Cardiac ventricle fibroblast (primary cell): ENCODE measurements at places on chromosomes 1 and 21. TPM values are rescaled to one million over a fixed set of nuclear protein-coding genes. Genes with fewer than 3 reads are reported as not detected.

Gene NMNAT2
- 7.9 and 8.0 TPM in 2 replicates for total RNA-seq

Gene MYBPH
- 1.0 and 1.3 TPM in 2 replicates for total RNA-seq

Gene KIF2C
- total RNA-seq: 2.1 and 2.3 TPM in 2 replicates

Gene HMCN1
- 157 and 161 TPM in 2 replicates for total RNA-seq

Gene FLAD1
- 10.0 and 13.7 TPM in 2 replicates for total RNA-seq

Gene TTC39A
- not detected in 2 replicates for total RNA-seq

Gene GNAT2
- total RNA-seq: 0.68 TPM in 1 of 2 replicates, not detected in the other

Gene TMEM240
- 1.2 and 5.8 TPM in 2 replicates for total RNA-seq

Gene CSMD2
- 2.1 TPM in 2 replicates for total RNA-seq

Gene CLDN17
- total RNA-seq: not detected in 2 replicates

Gene PCNX2
- total RNA-seq: 9.4 and 10.5 TPM in 2 replicates

Gene PDC
- 0.31 TPM in 1 of 2 replicates, not detected in the other for total RNA-seq

Gene RAB3B
- 0.06 and 0.15 TPM in 2 replicates for total RNA-seq

Gene KPRP
- total RNA-seq: not detected in 2 replicates

Gene RHBDL2
- total RNA-seq: not detected in 2 replicates

Gene NCF2
- total RNA-seq: not detected in 2 replicates

Gene LCE3E
- total RNA-seq: not detected in 2 replicates

Gene MMEL1
- not detected in 2 replicates for total RNA-seq

Gene KCNJ9
- not detected in 2 replicates for total RNA-seq

Gene OPRD1
- total RNA-seq: not detected in 2 replicates

Gene NUDC
- 48.2 and 50.8 TPM in 2 replicates for total RNA-seq

Gene CRP
- 0.12 TPM in 1 of 2 replicates, not detected in the other for total RNA-seq

Gene SERINC2
- total RNA-seq: 0.68 and 3.7 TPM in 2 replicates

Gene NT5C1A
- total RNA-seq: not detected in 2 replicates

Gene DNASE2B
- not detected in 2 replicates for total RNA-seq

Gene CTSE
- total RNA-seq: not detected in 2 replicates

Gene SELE
- total RNA-seq: not detected in 2 replicates

Gene LAMB3
- 27.6 and 31.6 TPM in 2 replicates for total RNA-seq

Gene RNF186
- total RNA-seq: not detected in 2 replicates

Gene CFAP74
- total RNA-seq: not detected in 2 replicates

Gene FCN3
- 0.29 TPM in 1 of 2 replicates, not detected in the other for total RNA-seq

Gene OR2L2
- total RNA-seq: not detected in 2 replicates

Gene UBL4B
- total RNA-seq: not detected in 2 replicates

Gene FOXD2
- total RNA-seq: 0.06 TPM in 1 of 2 replicates, not detected in the other

Gene BLZF1
- total RNA-seq: 16.7 and 19.6 TPM in 2 replicates

Gene PRPF38B
- total RNA-seq: 8.2 and 14.6 TPM in 2 replicates

Gene CRYBG2
- not detected in 2 replicates for total RNA-seq

Gene SLC44A3
- 1.7 and 1.9 TPM in 2 replicates for total RNA-seq
